Breast epithelium (tissue), 4 donors: ENCODE measurements at places on chromosomes 6 and 20. TPM values are rescaled to one million over a fixed set of nuclear protein-coding genes. Genes with fewer than 3 reads are reported as not detected.

DNA sequence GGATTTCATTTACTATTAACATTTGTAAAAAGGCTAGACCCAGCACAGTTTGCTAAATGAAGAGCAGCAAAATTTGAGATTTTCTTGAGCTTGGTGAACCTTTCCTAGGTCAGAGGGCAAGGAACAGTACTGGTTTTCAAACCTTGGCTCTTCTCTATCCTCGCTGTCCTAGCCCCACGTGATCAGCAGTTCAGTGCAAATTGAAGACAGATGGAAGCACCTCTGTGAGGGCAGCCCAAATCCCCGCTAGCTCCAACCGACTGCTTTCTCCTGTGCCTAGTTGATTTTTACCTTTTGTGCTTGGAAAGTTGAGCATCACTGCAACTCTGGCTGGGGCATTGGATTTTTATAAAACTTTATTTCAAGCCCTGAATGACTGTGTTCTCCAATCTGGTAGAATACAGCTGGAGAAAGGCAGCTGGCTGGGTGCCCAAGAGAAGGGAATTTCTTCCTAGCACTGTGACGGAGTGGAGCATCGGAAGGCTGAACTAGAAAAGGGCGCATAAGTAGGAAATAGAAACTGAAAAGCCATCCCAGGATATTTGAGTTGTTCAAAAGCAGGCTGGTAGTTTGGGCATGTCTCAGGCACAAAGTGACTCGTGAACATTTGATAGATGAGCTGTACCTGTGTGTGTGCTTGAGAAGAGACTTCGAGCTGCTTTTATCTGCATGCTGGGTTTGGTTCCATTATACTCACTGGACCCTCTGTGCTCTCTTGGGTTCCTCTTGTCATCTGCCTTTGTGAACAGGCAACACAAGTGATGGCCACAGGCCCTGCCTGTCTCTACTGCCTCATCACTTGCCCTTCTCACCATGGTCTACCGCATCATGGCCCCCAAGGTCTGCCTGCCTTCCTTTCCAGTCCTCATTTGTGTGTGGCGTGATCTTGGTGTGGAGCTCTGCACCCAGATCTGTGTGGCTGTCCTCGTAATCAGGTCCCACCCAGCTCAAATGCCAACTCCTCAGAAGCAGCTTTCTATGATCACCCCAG lies 2.3 kb downstream of the RNF114 start:
- H3K27me3 ChIP-seq, result no peaks in the 10 kb centered on the region
- no peaks in the 10 kb centered on the region for H3K36me3 ChIP-seq
- H3K27ac ChIP-seq, result peak overlapping the region; percentile 69
- no peak for DNase-seq

GRCh38 chr6:35737413-35738211 lies 780 bp downstream of the ARMC12 start:
- H3K27me3 ChIP-seq, result no peaks in the 10 kb centered on the region
- H3K4me1 ChIP-seq, result peaks cover 17% of the 10 kb centered on the region
- H3K27ac ChIP-seq, result no peak overlapping the region
- no peaks in the 10 kb centered on the region for H3K36me3 ChIP-seq

GRCh38 chr6:37051138-37052026 lies 45.9 kb downstream of the FGD2 start:
- no peak overlapping the region for H3K27ac ChIP-seq
- peak; percentile 81 for DNase-seq
- no peak overlapping the region for H3K4me3 ChIP-seq
- no peaks in the 10 kb centered on the region for H3K36me3 ChIP-seq
- H3K4me1 ChIP-seq, result no peaks in the 10 kb centered on the region
- H3K27me3 ChIP-seq, result no peaks in the 10 kb centered on the region

DNA sequence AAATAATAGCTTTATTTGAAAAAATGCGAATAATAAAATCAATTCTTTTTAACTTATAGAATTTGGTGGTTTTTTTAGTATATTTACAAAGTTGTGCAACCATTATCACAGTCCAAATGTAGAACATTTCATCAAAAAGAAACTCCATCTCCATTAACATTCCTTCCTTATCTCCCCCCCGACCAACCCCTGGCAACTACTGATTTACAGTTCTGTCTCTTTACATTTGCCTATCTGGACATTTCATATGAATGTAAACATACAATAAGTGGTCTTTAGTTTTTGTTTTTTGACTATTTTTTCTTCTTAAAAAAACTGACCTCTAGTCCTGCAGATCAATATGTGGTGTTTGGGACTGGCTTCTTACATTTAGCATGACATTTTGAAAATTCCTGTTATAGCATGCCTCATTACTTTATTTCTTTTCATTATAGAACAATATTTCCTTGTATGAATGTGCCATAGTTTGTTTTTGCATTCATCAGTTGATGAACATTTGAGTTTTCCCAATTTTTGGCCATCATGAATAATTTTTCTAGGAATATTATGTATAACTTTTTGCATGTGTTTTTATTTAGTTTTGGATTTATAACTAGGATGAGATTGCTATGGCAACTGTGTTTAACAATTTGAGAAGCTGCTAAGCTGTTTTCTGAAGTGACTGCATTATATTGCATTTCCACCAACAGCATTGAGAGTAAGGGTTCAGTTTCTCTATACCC lies 344.7 kb downstream of the NKAIN2 start:
- no peak overlapping the region for H3K27ac ChIP-seq
- no peak for DNase-seq
- no peak overlapping the region for H3K4me3 ChIP-seq
- H3K27me3 ChIP-seq, result no peaks in the 10 kb centered on the region
- no peaks in the 10 kb centered on the region for H3K4me1 ChIP-seq

Gene DNAH8
- under 0.01 TPM for total RNA-seq
